ENCODE measurements at places on chromosomes 7 and 10.

GRCh38 chr10:129035052-129035827, 431.8 kb upstream of the MGMT start:
- DNase-seq: peak; percentile 61

DNA sequence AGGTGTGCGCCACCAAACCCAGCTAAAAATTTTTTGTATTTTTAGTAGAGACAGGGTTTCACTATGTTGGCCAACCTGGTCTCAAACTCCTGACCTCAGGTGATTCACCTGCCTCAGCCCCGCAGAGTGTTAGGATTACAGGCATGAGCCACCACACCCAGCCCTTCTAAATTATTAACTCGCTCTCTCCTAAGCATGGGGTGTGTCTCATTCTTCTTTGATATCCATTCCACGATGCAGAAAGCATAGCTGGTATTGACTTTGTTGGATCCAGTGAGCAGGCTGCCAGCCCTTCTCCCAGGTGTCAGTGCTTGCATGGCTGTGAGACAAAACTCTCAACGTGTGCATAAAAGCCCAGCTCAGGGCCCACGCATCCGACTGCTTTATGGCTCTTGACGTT, 254.1 kb upstream of the PFKP start:
- no peak for DNase-seq

DNA sequence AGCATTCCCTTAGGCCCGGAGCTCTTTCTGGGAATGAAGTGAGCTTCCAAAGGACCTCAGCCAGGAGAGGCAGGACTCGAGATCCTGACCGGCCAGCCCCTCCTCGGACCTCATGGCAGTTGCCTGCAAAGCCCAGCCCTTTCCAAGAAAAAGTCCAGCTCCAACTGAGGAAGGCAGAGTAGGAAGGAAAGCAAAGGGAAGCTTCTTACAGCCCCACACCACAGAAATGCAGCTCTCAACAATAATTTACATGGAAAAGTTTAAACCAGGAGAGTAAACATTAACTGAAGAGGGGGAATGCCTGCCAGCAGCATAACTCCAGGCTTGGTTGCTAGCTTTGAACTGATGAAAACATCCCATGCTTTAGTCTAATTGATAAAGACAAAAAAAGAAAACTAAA, 153.9 kb upstream of the PFKP start:
- no peak for DNase-seq

DNA sequence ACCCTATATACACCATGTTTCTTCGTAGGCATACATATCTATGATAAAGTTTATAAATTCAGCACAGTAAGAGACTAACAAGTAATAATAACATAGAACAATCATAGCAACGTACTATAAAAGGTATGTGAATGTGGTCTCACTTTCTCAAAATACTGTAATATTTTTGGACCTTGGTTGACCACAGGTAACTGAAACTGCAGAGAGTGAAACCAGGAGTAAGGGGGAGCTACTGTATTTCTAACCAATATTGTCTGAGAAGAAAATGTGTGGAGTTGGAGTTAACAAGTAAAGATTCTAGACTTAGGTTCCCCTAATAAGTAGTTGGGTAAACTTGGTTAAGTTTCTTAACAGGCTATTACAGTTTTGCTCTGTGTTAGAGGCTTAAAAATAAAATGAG, 72.1 kb downstream of the GNAI1 start:
- no peak for DNase-seq

DNA sequence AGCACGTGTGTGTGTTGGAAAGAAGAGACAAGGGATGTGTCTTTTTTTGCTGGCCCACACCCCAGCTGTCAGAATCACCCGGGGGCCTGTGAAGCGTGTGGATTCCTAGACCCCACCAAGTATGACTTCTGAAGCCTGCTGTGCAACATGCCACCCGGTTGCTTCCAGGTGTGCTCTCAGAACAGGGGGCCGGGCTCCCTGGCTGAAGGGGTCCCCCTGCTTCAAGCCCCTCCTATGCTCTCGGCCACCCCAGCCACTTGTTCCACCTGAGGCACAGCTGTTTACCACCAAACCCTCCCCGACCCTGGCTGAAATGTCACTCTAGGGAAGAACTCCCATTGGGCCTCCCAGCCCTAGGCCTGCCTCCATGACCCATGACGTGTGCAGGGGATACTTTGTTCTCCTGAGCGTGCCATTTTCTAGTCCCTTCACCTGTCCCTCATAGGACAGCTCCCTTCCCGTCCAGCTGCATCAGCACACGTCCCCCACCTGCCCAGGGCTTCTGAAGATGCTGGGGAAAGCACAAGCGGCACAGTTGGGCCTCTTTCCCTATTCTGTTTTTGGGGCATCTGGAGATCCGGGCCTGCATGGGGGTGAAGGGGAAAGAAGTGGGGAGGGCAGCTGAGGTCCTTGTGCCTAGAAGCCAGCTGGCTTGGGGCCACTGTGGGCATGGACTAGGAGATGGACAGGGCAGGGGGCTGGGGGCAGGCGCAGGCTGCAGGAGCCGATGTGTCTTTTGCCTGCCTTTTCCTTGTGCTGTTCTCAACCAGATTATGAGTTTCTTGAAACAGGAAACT, 33.3 kb downstream of the CRHR2 start:
- DNase-seq: no peak

- DNase-seq: no peak
Measured at GRCh38 chr7:23373151-23374004, 74.2 kb downstream of the MALSU1 start.

DNA sequence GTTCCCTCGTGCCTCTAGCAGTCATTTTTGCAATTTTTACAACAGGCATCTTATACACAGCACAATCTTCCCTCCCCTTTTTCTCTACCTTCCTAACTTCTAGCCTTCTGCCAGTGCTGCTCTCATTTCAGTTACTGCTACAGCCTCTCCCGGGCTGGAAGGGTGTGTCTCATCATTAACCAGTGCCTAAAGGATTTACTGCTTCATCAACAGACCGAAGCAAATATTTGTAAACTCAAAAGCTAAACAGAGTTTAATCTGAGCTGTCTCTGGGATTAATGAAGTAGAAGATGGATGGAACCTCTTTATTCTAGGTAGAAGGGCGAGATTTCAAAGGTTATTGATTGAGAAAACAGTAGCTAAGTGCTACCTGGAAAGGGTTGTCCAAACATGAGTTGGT, 94.3 kb downstream of the PRPF18 start:
- DNase-seq: no peak

DNA sequence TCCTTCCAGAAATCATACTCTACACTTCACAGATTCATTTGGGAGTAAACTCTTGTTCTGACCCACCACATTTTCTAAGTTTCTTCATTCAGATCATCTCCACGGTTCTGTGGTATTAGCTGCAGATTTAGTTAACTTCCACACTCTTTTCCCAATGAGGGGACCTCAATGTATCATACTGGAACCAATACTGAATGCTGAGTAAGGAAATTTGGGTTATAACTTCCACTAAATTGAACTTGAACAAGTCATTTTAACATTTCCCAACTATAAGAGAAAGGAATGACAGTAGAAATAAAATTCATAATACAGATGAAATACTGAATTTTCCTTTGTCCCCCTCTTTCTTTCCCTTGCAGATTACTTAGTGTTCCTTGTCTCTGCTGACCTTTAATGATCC, 131.4 kb downstream of the VPS41 start:
- DNase-seq: no peak

GRCh38 chr7:139043823-139044812, 8.3 kb upstream of the ZC3HAV1L start:
- no peak for DNase-seq

DNA sequence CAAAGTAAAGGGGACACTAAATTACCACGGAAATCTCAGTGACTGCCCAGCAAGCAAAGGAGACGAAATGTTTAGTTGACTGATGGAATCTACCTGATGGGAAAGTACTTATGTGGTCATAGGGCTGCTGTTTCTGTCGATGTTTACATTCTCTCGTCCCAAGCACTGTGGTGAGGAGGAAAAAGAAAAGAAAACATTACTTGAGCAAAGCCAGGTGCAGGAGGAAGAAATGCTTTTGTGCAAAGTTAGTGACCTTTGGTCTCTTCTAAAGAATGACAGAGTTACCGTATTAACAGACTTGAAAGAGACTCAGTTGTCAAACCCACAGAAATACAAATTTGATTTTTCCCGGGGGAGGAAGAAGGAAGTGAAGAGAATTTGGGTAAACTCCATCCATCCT, 43.3 kb upstream of the FMC1 start:
- DNase-seq: no peak

DNA sequence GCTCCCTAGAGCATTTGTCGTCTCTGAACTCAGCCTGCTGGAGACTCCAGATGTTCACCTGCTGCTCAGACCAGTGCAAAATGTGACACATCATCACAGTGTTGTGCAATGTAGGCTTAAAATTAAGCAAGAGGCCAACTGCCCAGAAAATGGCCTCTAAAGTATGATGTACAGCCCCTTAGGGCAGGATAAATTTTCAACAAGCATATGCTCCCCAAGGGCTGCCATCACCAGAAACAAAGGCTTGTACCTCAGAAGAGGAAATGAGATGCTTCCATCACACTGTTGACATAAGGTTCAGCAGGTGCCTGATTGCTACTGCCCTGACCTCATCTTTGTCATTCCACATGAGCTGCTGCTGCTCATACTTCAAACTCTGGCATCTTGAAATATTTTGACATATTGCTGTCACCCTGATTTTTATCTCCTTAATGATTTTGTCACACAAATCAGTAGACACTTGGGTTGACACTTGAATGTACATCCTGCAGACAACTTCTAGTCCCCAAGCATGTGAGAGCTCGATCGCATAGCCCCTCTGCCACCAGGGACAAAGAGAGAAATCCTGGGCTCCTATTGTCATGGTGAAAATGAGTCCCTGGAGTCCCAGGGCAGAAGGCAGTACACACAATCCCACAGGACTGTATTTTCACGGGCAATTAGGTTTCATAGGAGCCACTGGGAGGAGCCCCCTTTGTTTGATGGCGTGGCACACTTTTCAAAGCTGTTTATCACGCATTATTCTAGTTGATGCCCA, 219.7 kb upstream of the STK17A start:
- DNase-seq: no peak

DNA sequence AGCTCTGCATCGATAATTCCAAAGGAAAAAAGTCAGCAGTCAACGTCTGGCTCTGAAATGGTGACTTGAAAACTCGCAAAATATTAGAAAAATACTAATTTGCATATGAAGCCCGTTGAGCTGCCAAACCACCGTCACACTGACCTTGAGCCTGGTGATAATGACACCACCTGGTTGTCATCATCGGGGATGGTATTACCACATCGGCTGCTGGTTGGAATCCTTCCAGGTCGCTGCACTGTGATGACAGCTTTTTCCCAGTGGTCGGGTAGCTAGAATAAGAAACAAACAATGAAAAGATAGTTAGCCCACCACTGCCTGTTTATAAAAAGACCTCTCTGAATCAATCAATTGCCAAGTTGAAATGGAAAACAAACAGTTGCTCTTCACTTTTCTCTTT, 41.6 kb downstream of the LAMB1 start:
- no peak for DNase-seq

GRCh38 chr10:3584926-3585784, 199.9 kb downstream of the KLF6 start:
- DNase-seq: no peak

DNA sequence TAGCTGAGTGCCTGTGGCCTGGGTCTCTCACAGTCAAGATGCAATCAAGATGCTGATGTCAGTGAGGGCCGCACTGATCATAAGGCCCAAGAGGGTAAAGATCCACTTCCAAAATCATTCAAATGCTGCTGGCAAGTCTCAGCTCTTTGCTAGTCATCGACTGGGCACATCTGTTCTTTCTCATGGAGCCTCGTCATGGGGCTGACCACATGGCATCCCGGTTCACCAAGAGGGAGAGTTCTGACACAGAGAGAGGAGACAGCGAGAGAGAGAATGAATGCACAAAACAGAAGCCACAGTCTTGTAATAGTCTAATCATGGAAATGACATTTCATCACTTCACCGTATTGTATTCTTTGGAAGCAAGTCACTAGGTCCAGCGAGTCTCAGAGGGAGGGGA, 1067.5 kb upstream of the C7orf33 start:
- DNase-seq: no peak

DNA sequence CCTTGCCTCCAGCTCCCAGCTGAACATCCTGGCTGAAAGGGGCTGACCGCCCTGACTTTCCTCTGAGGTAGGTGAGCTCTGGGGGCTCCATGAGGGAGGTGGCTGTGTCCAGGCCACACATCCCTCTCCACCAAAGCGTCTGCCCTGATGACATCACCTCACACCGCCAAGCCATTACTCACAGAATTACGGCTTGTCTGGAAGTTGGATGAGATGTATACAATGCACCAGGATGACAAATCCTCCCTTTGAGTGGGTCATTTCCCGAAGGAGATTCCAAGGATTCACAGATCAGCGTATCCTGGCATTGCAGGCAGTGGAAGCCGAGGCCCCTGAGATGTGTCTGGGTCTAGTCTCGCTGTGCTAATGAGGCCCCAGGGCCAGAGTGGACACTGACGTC, 15.1 kb upstream of the RET start:
- DNase-seq: peak; percentile 92

DNA sequence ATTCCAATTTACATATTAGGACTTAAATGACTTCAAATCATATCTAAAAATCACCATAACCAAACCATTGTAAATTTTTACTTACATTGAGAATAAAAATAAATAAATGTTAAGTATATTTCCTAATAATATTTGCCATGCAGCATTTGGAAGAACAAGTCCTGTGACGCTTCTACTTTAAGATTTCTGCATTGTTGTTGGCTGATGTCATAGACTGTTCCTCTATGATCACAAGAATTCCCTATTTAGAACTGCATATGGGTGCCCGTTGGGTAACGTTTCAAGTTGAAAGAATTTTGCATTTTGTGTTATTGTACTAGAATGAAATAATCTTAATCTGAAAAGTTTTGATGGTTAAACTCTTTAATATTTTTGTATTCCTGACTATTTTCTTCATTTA, 5.1 kb upstream of the ITGB1 start:
- DNase-seq: peak; percentile 62

DNA sequence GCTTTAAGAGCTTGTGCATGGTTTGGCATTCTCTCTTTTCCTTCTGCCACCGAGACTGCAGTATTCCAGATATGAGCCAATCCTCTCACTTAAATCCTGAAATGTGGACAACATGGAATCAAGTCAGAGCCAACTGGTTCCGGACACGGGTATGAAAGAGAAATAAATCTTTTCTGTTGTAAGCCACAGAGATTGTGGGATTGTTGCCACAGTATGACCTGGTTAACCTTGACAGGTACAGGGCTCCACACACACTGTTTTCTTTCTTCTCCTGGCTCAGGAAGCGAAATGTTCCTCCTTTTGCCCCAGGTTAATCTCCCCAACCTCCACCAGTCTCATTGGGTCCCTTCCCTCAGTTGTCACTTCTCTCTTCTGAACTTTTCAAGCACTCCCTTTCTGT, 6.5 kb upstream of the NAMPT start:
- DNase-seq: no peak

GRCh38 chr10:113169853-113170460, 219.9 kb downstream of the TCF7L2 start:
- DNase-seq: no peak

GRCh38 chr7:128459394-128459878, 3.8 kb downstream of the HILPDA start:
- DNase-seq: peak; percentile 59

DNA sequence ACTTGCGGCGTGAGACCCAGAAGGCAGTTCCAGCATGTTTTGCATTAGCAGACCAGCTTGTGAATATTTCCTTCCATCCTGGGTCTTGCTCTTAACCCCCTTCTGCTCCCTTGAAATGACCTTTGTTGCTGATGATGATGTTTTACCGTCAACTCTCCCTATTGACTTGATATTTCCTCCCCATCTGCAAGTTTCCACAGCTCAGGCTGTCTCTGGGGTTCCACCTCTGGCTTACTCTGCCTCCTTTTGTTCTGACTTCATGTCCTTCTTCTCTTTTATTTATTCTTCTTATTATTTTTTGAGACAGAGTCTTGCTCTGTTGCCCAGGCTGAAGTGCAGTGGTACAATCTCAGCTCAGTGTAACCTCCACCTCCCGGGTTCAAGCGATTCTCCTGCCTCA, 17.2 kb downstream of the BAMBI start:
- DNase-seq: no peak
